GM12878 (cell line): ENCODE measurements at places on chromosomes 3 and 15.
A peak's percentile ranks its signal among the peaks of the same experiment; 100 is the strongest.

GRCh38 chr15:64246364-64247189 lies 83.8 kb upstream of the PPIB start:
- peak; percentile 95 for DNase-seq

DNA sequence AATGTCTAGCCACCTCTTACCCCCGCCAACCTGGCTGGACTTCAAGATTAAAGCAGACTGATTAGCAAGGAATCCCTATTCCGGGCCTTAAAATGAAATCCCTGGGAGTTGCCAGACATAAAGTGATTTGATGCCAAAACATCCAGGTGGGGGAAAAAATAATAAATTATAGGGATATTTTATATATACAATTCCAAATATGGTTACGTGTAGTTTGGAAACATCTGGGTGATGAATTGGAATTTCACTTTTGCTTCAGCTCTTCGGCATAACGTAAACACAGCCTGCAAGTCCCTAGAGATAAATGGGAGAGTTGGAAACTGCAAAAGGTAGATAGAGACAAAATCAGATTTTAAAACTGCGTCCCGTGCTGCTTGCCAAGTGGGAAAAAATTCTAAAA lies 545.5 kb upstream of the MDFIC2 start:
- DNase-seq: no peak

DNA sequence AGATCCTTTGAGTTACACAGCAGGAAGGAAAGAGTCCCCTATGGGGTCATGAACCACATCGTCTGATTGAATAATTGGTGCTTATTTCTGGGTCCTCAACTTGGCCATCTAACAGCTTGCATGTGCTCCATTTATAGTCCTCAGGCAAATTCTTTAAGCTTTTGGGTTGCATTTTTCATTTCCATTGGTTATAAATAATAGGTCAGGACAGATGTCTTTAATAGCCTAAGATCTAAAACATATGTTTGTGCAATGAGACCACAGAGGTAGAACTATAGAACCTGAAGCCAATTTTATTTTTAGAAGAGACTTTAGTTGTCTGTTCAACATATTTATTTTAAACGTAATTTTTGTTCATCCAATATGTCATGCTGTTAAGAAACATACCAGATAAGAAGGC lies 43.2 kb downstream of the CD200R1L start:
- DNase-seq: no peak

DNA sequence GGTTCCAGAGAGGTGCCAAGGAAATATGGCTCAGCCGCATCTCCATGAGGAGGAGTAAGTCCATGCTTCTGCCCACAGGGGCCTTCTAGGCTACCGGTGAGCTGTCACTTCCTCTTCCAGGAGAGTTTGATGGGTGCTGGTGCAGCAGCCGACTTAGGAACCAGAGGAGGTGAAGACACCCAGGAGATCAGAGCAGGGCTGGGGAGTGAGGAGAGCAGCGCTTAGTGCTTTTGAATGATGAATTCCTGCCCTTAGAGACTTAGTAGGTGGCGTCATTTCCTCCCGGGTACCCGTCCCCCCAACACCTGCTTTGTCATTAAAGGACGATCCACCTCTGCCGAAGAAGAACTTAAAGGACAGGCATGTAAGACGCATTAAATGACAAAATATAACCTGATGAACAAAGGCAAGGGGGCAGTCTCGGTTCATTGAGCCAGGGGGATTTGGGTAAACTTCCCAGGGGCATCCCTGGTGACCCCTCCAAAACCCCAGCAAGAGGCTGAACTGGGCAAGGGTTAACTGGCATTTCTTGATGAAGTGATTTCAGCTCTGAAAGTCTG lies 67.6 kb downstream of the HES1 start:
- no peak for DNase-seq

DNA sequence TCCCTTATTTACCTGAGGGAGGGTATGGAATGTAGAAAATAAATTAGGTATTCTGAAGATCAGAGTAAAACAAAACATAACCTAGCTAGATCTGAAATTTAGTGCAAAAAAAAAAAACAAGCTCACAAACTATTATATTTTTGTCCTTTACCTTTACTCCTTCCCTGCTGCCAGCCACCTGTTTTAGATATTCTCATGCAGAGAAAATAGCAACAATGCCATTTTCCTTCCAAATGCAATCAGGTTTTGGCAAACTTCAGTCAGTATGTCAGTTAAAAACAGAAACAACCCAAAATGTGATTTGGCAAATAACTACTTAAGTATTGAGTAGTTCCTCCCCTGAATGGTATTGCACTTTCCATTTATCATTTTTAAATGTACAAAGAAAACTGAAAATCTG lies 35.8 kb downstream of the PEAK1 start:
- no peak for DNase-seq

GRCh38 chr3:151686257-151686656 lies 47.5 kb upstream of the AADACL2 start:
- no peak for DNase-seq

DNA sequence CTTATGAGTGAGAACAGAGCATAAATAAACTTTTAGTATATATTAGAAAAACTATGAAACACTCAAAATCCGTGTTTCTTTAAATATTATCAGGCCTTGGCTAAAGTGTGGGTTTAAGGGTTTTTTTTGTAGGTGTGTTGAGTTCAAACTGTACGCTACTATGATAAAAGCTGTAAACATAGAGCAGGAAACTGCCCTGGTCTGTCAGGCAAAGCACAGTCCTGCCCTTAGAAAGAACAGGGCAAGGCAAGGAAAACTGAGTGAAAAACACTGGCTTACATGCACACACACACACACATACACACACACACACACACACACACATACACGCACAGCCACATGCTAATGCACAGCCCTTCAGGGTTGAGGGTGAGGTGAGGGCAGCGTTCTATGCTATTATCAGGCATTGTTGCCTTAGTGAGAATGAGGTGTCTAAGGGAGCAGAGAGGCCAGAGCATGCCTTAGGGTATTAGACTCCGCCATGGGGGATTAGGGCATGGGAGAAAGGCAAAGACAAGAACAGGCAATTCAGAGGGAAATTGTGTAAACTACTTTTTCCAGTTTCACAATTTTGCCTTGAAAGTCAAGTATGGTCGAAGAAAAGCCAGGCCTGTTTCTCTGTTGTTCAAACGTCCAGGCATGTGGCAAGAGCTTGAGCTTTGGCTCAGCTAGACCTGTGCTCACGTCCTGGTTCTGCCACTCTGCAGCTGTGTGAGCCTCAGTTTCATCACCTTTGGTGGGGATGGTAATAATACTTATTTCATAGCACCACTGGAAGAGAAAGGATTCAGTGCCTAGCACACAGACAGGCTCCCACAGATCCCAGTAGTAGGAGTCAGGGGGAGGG lies 36.3 kb upstream of the TPM1 start:
- no peak for DNase-seq

DNA sequence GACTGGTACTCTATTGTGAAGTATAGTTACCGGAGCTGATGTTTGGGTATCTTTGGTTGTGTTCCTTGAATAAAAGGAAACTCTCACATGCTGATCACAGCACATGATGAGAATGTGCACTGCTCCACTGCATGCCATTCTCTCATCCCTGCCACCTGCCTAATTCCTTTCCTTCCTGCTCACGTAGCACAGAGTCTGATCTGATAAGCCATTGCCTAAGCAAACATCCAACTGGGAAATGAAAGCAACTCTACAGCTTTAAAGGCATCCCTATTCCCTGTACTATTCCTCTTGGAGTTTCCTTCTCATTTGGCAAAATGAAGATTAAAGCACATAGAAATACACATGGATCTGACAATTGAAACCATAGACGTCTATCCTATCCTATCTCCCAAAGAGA lies 359.8 kb downstream of the C3orf38 start:
- no peak for DNase-seq

- no peak for DNase-seq
These were observed 486.0 kb upstream of the AGTR1 start for GRCh38 chr3:148211725-148212124.

DNA sequence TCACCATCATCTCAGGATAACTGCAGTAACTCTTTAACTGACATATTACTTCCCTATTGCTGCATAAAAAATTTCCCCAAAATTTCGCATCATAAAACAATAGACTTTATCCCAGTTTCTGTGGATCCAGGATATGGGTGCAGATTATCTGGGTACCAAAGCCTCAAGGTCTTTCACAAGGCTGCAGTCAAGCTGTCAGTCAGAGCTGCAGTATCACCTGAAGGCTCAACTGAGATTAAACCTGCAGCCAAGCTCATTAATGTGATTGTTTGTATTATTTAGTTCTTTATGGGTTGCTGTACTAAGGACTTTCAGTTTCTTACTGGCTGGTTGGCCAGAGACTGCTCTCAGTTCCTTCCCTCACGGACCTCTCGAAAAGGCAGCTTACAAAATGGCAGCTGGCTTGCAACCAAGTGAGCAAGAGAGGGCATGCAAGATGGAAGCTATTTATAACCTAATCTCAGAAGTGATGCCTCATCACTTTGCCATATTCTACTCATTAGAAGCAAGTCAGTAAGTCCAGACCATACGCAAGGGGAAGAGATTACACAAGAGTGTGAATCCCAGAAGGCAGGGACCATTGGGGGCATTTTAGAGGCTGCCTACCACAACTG lies 54.9 kb downstream of the DCUN1D1 start:
- DNase-seq: peak; percentile 92

DNA sequence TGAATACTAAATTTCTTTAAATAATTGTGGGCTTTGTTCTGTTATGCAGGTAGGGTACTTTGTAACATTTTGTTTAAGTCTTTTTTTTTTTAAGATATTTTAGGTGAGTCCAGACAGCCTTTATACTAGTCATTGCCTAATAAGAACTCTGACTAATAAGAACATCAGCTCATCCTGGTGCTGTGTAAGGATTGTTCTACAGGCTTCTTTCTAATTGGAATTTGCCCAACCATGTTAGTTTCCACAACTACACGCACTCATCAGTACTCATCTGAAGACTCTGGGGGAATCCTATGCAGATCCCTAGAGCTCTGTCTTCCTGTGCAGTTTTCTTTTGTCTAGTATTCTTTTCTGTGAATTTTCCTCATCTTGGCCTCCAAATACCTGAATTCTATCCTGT lies 741.8 kb downstream of the IGSF11 start:
- no peak for DNase-seq

- no peak for DNase-seq
These were observed 582 bp downstream of the CGNL1 start for GRCh38 chr15:57376696-57377477.

DNA sequence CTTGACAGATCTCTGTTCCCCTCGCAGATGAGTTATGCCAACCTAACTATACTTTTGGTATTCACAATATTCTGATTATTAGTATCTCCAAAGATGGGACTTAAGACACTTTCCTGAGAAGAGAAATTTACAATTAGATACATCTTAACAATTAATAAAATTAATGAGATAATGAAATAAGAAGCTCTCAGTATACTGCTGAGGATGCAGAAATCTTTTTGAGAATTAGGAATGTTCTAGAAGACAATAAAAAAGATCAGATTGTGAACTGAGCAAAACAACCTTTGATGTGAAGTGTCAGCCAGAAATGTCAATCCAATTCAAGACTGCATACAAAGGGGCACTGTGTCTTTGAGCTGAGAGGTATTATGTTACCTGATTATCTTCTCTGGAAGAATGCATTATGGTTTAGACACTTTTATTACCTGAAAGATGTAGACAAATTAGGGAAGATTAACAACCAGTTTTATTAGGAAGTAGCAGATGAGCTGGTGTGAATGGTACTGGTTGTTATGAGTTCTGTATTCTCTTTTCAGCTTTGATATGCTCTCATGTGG lies 262.9 kb downstream of the TIGIT start:
- no peak for DNase-seq

GRCh38 chr3:30308131-30308530 lies 298.3 kb upstream of the TGFBR2 start:
- no peak for DNase-seq

DNA sequence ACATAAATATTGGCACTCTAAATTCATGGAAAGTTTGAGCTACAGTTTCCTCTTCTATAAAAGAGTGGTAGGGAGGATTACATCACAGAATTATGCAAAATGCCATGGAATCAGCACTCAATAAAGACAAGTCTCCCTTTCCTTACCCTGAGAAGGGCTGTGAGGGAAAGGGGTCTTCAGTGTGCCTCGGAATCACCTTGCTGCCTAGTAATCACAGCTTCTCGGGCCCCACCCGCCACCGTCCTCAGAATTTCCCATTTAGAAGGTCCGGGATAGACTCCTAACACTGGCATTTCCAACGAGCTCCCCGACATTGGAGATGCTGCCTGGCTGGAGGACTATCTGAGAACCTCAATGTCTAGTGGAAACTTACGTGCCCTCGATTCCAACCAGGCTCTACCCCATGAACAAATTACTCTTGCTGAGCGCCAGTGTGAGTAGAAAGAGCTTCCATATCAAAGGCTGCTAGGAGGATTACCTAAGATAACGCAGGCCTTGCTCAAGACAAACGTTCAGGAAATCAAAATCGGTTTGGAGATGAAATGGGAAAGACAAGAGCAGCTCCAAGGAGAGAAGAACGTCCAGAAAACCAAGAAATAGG lies 92.1 kb upstream of the CHD2 start:
- DNase-seq: no peak

DNA sequence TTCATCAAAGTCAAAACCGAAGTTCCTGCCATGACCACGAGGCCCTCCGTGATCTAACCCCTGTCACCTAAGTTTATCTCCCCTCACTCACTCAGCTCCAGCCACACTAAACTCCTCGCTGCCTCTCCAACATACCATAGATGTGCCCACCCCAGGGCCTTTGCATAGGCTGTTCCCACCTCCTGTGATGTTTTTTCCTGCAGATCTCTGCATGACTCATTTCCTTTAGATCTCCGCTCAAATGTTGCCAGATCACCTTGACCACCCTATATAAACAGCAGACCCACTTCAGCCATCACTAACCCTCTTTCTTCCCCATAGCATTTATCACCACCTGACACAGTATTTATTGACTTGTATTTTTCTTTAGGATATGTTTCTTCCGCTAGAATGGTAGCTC lies 58.5 kb downstream of the HRH1 start:
- DNase-seq: no peak

GRCh38 chr15:58087871-58088270 lies 22.4 kb upstream of the ALDH1A2 start:
- DNase-seq: no peak

GRCh38 chr15:43516801-43517353 lies 531 bp upstream of the MAP1A start:
- DNase-seq: no peak

DNA sequence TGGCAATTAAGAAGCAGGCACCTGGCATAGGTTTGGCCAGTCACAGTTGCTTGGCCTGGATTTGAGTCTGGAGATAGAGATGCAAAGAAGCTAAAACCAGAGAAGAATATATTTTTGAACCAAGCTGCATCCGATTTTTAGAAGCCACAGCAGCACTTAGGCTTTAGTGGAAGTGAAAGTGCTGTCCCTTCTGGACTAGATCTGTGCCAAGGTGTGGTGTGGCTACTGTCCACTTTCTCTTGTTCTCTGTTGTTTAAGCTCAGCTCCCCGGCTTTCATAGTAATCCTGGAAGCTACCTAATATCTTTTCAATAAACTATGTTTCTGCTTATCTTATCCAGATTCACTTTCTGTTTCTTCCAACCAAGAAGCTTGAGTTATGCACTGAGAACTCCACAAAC lies 183.4 kb upstream of the THRB start:
- no peak for DNase-seq

GRCh38 chr15:40105517-40106202 lies 3.0 kb downstream of the BMF start:
- DNase-seq: no peak
